Activated CD4-positive, alpha-beta T cell treated with anti-CD3 and anti-CD28 coated beads for 1 hour (primary cell): ENCODE measurements at places on chromosomes 11 and 22.

DNA sequence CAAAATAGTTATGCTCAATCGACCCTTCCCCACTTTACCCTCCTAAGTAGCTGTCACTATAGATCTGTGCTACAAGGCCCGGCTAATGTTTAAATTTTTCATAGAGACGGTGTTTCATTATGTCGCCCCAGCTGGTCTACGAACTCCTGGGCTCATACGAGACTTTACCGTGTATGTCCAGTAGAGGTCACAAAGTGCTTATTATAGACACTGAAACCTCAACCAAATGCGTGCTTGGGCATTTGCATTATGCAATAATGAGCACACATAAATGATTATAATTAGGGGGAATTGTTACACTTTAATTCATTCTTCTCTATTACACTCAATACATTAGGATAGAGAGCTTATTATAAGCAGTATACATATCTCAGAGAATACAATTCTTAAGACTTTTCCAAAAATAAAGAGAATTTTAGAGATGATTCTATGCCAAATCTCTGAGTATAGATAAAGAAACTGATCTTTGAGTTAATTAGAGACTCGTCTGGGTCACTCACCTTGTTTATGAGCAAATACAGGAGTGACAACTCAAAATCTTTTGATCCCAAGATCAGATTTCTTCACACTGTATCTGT, 12.5 kb upstream of the MRPL16 start:
- no peak for DNase-seq

GRCh38 chr11:126123686-126124085, 61.0 kb upstream of the CDON start:
- DNase-seq, result no peak

- no peak for DNase-seq
Measured at GRCh38 chr22:49263101-49263500, 564.6 kb downstream of the BRD1 start.

- DNase-seq, result no peak
Measured at GRCh38 chr11:59666969-59667368, 1.9 kb downstream of the PATL1 start.

- DNase-seq, result no peak
Measured at GRCh38 chr22:38874529-38875222, 2.7 kb upstream of the CBX6 start.

- DNase-seq, result no peak
Measured at GRCh38 chr11:114057147-114057546, 2.4 kb upstream of the ZBTB16 start.

DNA sequence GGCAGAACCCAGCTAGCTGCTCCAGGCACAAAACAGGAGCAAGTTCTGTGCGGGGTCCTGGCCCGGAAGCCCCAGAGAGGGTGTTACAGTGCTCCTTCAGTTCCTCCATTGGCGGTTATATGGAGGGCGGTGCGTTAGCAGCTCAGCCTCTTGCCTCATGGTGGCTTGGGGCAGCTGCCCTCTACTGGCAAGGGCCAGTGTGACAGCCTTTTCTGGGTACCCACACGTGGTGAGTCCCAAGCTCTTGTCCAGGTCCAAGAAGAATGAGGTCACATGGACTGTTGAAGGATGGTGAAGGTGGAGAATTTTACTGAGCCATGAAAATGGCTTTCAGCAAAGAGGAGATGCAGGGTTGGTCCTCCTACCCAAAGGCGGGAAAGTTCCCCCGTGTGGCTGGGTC, 100.5 kb downstream of the WT1 start:
- no peak for DNase-seq

DNA sequence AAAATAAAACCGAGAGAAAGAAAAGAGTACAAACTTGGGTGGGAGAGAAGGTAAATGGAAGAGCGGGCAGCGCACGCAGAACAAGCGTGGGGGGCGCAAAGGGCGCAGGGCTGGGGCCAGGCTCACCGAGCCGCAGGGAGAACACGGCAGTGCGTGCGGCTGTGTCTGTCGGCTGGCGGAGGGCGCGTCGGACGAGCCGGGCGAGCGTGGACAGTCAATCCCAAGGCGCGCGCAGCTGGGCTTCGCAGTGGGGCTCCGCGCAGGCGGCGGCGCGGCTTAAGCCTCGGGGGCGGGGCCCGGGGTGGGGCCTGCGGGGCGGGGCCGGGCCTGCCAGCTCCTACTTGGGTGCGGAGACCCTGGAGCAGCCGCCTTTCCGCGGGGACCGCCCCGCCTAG, at the start of gene UCP2:
TSS of gene UCP2 (minus strand) at position 249 of the 395 bp plus-strand sequence. CDS start 4,465 bp downstream, outside the sequence.
- DNase-seq, result peak; percentile 70

DNA sequence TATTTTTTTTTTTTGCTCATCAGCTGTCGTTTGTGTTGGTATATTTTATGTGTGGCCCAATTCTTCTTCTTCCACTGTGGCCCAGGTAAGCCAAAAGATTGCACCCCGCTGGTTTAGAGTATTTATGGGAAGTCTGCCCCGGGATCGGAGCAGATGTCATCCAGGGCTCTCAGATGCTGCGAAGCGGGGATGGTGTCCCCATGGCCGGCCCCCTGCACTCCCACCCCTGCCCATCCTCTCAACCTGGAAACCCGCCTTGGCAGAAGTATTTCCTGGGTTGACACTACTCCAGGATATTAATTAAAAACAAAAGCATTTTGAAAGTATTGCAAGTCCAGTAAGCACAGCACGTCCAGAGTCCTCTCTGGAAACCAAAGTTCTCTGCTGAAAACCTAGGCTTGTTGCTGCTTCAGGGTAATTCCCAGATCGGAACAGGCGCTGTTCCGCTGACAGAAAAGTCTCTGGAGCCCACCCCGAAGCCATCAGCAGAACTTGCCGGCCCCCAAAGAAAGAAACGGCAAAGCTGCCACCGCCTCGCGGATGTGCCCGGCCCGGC, 833 bp downstream of the SCUBE2 start:
- no peak for DNase-seq

DNA sequence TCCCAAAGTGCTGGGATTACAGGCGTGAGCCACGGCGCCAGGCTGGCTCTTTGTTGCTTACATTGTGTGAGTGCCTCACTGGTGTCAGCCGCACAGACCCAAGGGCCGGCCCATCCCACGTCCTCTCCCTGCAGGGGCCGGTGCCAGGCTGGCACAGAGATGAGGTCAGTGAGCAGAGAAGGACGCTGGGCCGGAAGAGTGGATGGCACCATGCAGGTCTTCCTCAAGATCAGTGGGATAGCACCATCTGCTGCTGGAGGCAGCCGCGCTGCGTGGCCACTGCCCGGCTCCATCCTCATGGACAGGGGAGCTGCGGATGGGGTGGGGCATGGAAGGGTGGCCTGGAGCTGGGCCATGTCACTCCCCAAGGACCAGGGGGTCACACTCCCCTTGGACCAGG, 22.0 kb upstream of the FGF4 start:
- DNase-seq, result no peak

DNA sequence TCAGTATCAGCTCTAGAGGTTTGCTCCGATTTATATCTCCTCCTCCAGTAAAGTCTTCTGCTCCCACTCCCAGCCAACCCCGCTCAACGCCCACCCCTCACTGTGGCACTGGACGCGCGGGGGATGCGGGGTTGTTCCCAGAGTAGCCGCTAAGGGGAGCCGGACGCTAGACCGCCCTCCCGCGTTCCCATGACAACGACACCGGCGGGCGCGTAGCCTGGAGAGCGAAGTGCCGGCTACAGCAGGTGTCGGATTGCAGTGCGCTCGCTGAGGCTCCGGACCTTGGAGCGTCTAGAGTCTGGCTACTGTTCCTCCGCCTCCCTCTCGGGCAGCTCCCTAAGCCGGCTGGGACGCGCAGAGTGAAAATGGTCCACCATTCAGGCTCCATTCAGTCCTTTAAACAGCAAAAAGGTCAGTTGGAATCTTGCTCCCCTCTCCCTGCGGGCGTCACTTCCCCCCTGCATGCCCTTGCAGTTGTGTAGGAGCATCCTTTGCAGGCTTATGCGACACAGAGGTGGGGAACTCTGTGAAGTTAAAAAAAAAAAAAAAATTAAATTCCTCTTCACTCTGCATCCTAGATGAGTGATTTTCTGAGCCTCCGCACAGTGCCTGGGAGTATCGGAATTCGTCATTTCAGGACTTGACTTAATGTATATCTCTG, at the start of gene ANO3:
TSS of gene ANO3 (plus strand) at position 220 of the 661 bp plus-strand sequence. CDS start at position 366, 146 bp downstream.
- no peak for DNase-seq

DNA sequence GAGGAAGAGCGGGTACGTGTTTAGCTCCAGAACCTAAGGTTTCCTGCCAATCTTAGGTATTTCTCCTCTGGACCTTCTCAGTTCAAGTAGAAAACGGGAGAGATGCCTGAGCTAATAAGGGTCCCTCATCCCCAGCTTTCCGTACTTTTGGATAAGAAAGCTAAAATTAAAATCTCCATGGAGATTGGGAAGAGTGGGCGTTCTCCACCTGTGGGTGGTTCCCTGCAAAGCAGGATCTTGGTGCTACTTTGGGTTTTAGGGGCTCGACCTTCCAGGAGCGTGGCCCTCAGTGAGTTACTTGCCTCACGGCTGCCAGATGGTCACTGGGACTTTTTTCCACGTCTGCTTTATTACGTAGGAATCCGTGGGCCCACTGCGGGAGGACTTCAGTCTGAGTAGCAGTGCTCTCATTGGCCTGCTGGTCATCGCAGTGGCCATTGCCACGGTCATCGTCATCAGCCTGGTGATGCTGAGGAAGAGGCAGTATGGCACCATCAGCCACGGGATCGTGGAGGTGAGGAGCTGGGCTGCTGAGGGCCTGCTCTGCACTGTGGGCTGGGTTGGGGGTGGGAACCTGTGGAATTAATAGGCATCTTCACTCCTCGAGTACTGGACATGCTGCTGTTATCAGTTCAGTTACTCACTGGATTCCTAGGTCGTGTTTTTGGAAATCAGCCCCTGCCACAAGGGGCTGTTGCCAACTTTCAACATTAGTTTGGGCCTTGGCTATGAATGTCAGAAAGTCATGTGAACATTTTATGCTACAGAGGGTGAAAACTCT, 17.8 kb upstream of the ST14 start:
- DNase-seq, result no peak

DNA sequence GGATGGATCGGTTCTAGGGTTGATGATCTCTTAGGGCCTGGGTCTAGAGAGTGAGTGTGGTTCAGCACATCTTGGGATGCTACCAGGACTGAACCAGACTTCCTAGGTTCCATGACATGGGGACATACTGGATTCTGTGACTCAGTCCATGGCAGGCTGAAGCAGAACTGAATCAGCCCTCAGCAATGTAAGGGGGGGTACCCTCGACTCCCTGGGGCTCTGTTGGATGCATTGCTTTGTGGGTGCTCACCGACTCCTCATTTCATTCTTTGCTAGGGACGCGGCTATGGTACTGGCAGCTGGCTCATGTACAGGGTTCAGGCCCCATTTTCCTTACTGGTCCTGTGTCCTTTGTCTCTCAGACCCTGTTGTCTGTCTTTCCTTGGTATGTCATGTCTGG, 733 bp upstream of the GRAMD1B start:
- no peak for DNase-seq

DNA sequence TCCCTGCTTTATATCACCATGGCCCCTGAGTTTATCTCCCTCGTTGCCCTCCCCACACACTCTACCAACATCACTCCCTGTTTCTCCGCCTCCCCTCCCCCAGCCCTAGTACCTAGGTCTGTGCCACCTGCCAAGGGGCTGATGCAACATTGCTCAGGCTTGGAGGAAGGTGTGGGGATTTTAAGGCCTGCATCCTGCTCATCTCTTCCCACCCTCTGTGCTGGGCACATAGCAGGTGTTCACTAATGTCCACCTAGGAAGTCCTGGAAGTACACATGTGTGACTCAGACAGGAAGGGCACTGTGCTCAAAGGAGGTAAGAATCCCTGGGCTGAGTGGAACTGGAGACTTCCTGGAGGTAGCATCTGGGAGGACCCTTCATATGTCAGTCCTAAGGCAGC, 37.0 kb downstream of the PDE2A start:
- DNase-seq, result no peak

- DNase-seq, result no peak
Measured at GRCh38 chr11:22416462-22416861, 78.3 kb downstream of the SLC17A6 start.

GRCh38 chr11:30446520-30446919, 123.6 kb downstream of the ARL14EP start:
- no peak for DNase-seq

- no peak for DNase-seq
Measured at GRCh38 chr22:40965936-40966725, 15.0 kb downstream of the RBX1 start.

DNA sequence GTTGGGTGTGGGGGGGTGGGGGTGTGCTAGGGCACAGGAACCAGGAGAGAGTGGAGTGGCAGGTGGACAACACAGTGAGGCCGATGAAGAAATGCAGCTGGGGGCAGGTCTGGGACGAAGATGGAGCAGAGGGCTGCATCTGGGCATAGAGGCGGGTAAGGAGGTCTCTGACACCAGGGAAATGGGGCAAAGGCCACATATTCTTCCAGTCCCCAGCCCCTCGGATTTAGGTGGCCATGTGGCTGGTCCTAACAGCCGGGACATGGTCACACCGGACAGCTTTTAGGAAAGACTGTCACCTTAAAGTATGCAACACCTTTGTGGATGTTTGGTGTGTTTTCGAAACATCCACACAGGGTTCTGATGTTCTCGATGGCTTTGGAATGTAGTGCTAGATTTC, 5.0 kb upstream of the PARVG start:
- DNase-seq, result no peak

DNA sequence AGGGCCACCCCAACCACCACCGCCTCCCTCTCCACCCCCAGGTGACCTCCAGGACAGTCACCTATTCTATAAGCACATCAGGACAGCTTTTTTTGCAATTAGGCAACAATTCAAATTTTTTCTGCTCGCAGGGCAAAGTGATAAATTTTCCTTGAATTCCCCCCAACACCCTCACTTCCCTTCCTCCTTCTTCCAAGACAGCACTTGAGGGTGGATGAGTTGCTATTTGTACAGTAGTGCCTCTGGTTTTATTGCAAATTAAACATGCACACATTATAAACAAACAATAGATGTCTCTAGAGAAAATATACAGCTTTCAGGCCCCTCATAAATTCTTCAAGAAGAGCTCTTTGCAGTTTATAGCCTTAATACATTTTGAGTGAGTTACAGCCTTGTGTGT, 80.9 kb upstream of the USP47 start:
- DNase-seq, result no peak

DNA sequence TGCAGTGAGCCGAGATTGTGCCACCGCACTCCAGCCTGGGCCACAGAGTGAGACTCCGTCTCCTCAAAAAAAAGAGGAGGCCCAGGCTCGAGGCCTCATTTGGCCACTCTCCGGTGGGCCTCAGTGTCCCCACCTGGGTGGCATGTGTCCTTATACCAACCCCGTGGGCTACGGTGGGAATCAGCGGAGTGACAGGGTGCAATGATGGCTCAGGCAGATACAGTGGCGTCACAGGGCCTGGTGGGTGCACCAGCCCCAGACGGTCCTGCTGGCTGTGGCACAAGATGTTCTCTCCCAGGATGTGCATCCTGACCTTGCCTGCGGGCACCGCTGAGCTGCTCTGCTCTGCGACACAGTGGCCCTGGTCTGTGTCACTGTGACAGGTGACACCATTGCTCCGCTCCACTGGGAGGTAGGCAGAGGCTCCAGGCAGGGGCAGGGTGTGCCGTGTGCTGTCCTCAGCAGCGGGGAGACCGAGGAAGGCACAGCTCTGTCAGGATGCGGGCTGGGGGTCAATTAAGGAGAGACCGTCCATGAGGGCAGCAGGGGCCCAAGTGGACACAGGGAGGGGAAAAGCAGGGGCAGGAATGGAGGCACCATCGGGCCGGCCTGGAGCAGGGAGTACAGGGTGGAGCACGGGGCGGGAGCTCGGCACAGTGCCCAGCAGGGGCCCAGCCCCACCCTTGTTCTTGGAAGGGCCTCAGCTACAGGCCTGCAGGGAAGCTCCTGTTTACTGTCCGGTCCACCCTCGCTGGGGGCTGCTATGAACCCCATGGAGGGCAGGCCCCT, 21.7 kb upstream of the TH start:
- no peak for DNase-seq

- DNase-seq, result no peak
Measured at GRCh38 chr22:17314487-17314886, 54.8 kb upstream of the CECR2 start.

- no peak for DNase-seq
Measured at GRCh38 chr11:70623906-70624597, 225.7 kb downstream of the CTTN start.
